ENCODE measurements at places on chromosomes 1 and 21. TPM values are rescaled to one million over a fixed set of nuclear protein-coding genes. Genes with fewer than 3 reads are reported as not detected.

- H3K4me1 ChIP-seq = peaks cover 32% of the 10 kb centered on the region
- H3K4me3 ChIP-seq = peak overlapping the region; percentile 94
- peaks cover 3% of the 10 kb centered on the region for H3K36me3 ChIP-seq
- peaks cover 3% of the 10 kb centered on the region for H3K27me3 ChIP-seq
- no peak for DNase-seq
- H3K27ac ChIP-seq = peak overlapping the region; percentile 50
Measured at GRCh38 chr1:244050014-244050834, 859 bp upstream of the ZBTB18 start.

GRCh38 chr1:48887796-48888195, 111.1 kb upstream of the BEND5 start:
- no peak overlapping the region for H3K27ac ChIP-seq
- H3K4me1 ChIP-seq = no peaks in the 10 kb centered on the region
- DNase-seq = no peak
- no peaks in the 10 kb centered on the region for H3K27me3 ChIP-seq
- H3K4me3 ChIP-seq = no peak overlapping the region

GRCh38 chr1:153460551-153460950, at the start of gene S100A7:
S100A7 (minus strand) TSS chr1:153460651; CDS start chr1:153459013, 1,638 bp downstream.
- H3K4me1 ChIP-seq = no peaks in the 10 kb centered on the region
- no peaks in the 10 kb centered on the region for H3K36me3 ChIP-seq
- no peak for DNase-seq
- no peak within 1 kb of the TSS for H3K4me3 ChIP-seq
- H3K27ac ChIP-seq = no peak within 1 kb of the TSS

DNA sequence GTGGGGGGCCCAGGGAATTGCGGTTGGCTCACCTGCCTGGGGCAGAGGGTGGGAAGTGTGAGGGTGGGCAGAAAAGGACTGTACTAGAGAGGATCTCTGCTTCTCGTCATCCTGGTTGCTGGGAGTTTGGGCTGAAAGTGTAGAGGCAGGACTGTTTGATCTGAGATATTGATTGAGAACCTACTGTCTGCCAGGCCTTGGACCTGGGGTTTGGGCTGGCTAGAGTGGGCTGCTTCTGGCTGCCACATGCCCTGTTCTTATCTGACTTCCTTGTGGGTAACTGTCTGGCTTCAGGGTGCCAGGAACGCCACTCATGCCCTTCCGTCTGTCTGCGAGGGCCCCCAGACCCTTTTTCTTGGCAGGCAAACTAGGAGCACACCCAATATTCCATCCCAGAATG, 200.9 kb downstream of the FOXD2 start:
- H3K36me3 ChIP-seq = no peaks in the 10 kb centered on the region
- H3K4me3 ChIP-seq = no peak overlapping the region
- no peak for DNase-seq
- peaks cover 6% of the 10 kb centered on the region for H3K27me3 ChIP-seq
- no peaks in the 10 kb centered on the region for H3K4me1 ChIP-seq

DNA sequence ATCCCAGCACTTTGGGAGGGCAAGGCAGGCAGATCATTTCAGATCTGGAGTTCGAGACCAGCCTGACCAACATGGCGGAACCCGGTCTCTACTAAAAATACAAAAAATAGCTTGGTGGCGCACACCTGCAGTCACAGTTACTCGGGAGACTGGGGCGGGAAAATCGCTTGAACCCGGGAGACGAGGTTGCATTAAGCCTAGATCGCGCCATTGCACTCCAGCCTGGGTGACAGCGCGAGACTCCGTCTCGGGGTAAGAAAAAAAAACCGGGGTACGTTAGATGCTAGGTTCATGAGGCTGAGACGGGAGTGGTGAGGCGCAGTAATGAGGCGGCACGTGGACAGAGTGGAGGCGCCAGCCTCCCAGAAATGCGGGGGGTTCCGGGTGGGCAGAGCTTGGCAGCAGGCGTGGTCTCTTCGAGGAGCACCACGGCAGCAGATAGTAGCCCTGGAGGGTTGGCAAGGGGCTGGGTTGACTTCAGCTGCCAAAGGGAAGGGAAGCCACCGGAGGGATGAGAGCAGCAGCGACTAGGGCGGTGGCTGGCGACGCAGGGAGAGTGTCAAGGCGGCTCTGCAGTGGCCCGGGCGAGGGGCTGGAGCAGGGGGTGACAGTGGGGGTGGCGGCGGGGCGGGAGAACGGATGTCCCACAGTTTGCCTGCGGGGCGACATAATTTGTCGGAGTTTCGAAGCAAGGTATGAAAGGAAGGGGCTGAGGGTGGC, 832 bp downstream of the MRPL20 start:
- H3K36me3 ChIP-seq = peaks cover 83% of the 10 kb centered on the region
- H3K27me3 ChIP-seq = no peaks in the 10 kb centered on the region
- DNase-seq = no peak
- peak overlapping the region; percentile 83 for H3K4me3 ChIP-seq

DNA sequence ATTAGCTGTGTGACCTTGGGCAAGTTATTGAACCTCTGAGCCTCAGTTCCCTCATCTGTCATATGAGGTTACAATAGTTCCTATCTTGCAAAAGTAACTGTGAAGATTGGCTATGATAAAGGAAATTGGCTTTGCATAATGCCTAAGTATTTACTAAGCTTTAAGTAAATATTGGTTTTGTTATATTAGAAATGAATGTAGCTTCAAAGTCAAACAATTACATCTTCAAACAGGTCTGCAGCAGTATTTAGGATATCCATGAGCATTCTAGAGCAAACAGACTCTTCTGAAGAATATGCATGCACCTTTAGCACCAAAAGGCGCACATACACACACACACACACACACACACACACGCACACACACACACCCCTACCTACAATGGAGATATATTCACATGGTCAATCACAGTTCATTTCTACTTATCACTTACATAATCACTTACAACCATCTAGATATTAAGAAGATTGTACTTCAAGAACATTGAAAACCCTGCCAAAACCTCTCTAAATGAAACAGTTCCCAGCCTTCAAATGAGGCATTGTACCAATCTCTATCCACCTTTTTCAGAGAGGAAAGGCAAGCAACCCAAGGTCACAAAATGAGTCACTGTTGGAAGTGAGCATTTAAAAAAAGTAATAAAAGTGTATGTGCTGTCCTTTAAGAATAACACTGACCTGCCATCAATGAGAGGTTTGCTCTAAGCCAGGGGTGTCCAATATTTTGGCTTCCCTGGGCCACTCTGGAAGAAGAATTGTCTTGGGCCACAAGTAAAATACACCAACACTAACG, 13.4 kb upstream of the FAM43B start:
- H3K27ac ChIP-seq = no peak overlapping the region
- H3K4me1 ChIP-seq = no peaks in the 10 kb centered on the region
- no peak overlapping the region for H3K4me3 ChIP-seq
- H3K27me3 ChIP-seq = peaks cover 57% of the 10 kb centered on the region
- H3K36me3 ChIP-seq = no peaks in the 10 kb centered on the region
- DNase-seq = no peak

DNA sequence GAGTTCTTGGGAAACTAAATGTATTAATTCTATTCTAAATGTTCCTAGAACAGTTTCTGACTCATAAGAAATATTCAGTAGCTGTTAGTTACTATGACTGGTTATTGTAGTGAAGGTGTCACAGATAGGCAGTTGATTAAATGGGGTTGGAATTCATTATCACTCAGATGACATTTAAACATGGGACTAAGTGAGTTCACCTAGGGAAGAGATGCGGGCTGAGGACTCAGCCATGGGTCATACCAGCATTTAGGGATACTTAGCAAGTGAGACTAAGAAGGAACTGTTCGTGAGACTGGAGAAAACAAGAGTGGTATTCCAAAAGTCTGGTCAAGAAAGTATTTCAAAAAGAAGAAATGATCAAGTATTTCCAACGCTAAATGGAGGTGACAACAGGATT, 125.1 kb upstream of the ADGRL4 start:
- H3K4me1 ChIP-seq = no peaks in the 10 kb centered on the region
- H3K36me3 ChIP-seq = no peaks in the 10 kb centered on the region
- H3K27ac ChIP-seq = no peak overlapping the region
- no peak overlapping the region for H3K4me3 ChIP-seq
- no peak for DNase-seq
- no peaks in the 10 kb centered on the region for H3K27me3 ChIP-seq

DNA sequence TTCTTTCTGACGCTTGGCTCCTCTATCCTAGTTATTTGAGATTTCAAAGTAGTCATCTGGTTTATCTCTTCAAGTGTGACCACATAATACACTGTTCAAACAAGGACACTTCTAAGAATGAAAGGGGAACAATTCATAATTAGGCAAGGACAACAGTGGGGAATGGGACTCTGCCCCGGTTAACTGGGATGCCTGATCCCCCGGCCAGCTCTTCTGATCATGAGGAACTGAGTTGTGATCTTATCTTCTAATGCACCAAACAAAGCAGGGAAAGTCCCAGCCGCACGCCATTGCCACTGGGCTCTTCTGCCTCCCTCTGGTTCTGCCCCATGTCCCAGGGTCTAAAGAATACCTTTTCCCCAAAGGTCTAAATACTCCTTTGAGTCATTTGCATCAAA, 158.2 kb upstream of the IRF2BP2 start:
- H3K4me3 ChIP-seq = no peak overlapping the region
- no peak overlapping the region for H3K27ac ChIP-seq
- peaks cover 25% of the 10 kb centered on the region for H3K4me1 ChIP-seq
- H3K27me3 ChIP-seq = no peaks in the 10 kb centered on the region

DNA sequence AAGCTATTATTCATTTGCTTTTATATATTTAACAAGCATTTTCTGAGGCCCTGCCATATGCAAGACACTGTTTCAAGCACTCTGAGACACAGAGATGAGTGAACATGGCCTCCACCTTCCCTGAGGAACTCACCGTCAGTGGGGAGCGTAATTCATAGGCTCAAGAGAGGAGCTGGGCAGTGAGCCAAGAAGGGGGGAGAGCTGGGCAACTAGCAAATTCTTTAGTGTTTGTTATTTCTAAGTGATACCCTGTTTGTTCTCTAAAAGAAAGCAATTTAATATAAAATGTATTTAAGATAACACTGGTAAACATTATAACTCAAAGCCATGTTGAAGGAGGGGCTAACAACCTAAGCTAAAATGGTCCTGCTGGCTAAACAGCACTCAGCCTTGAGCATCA, 119.2 kb upstream of the NGF start:
- no peak for DNase-seq
- H3K4me3 ChIP-seq = no peak overlapping the region
- no peak overlapping the region for H3K27ac ChIP-seq
- H3K4me1 ChIP-seq = peaks cover 11% of the 10 kb centered on the region
- no peaks in the 10 kb centered on the region for H3K36me3 ChIP-seq

DNA sequence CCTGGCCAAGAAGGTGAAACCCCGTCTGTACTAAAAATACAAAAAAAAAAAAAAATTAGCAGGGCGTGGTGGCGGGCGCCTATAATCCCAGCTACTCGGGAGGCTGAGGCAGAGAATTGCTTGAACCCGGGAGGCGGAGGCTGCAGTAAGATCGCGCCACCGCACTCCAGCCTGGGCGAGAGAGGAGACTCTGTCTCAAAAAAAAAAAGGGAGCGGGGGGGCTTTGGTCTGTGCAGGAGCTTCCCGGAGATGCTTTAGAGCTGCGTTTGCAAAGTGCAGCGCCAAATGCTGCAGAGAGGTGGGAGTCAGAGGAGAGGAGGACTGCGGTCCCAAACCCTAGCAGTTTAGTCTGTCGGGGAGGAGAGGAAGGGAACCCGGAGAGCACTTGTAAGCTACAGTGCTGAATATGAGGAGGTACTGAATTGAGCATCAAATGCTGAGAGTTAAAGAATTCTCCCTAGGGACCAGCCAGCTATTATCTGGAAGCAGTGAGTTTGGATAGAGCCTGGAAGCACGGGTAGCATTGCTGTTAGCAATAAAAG, 569 bp downstream of the FALEC start:
- peak overlapping the region; percentile 36 for H3K27ac ChIP-seq
- H3K4me3 ChIP-seq = peak overlapping the region; percentile 69
- peak; percentile 13 for DNase-seq
- no peaks in the 10 kb centered on the region for H3K36me3 ChIP-seq
- H3K4me1 ChIP-seq = peaks cover 10% of the 10 kb centered on the region

DNA sequence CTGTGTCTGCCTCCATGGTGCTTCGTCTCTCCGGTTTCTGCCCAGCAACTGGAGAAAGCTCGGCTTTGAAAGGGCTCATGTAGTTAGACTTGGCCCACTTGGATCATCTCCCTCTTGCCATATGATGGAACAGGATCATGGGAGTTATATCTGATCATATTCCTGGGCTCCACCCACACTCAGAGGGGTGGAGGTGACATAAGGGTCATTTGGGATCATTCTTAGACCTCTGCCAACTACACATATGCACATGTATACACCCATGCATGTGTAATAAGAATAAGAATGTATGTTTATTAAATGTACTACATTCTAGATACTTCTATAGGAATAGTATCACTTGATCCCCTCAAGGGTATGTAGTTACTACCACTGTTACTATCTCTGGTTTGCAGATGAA, 74.1 kb upstream of the WNT4 start:
- H3K4me1 ChIP-seq = peaks cover 6% of the 10 kb centered on the region
- H3K36me3 ChIP-seq = no peaks in the 10 kb centered on the region
- H3K27ac ChIP-seq = no peak overlapping the region
- peaks cover 86% of the 10 kb centered on the region for H3K27me3 ChIP-seq

GRCh38 chr1:152683846-152684245, 2.1 kb upstream of the LCE2B start:
- H3K27ac ChIP-seq = no peak overlapping the region
- no peak overlapping the region for H3K4me3 ChIP-seq
- H3K36me3 ChIP-seq = no peaks in the 10 kb centered on the region
- H3K4me1 ChIP-seq = no peaks in the 10 kb centered on the region
- no peak for DNase-seq

DNA sequence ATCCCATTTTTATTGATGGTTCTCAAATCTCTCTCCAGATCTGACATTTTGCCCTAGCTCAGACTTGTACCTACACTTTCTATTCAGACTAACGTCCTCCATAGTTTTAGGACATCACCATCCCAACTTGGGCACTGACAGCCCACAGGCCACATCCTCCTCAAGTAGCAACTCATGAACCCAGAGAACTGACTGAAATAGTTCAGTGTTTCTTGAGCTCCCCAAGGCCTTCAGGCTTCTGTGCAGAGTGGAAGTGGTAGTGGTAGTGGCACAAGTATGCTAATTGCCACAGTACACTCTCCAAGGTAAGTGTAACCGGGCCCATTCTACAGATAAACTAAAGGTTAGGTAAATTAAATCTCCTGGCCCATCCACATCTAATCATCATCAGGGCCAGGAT, 112.6 kb downstream of the SLC45A1 start:
- no peak overlapping the region for H3K4me3 ChIP-seq
- no peak overlapping the region for H3K27ac ChIP-seq
- peaks cover 12% of the 10 kb centered on the region for H3K36me3 ChIP-seq

GRCh38 chr1:20119347-20119746, at the start of gene PLA2G2D:
PLA2G2D (minus strand) TSS chr1:20119536; CDS start chr1:20119498, 38 bp downstream.
- H3K27me3 ChIP-seq = peaks cover 54% of the 10 kb centered on the region
- no peak within 1 kb of the TSS for H3K27ac ChIP-seq
- H3K4me1 ChIP-seq = peaks cover under 1% of the 10 kb centered on the region

PDIK1L gene
- 10.9 TPM for total RNA-seq

TMCC2 gene
- total RNA-seq = 0.54 TPM

S100A7 gene
- not detected for total RNA-seq

CFAP141 gene
- not detected for total RNA-seq

CHIA gene
- not detected for total RNA-seq

RPS8 gene
- total RNA-seq = 2,454 TPM

CATSPER4 gene
- total RNA-seq = not detected

LCE1D gene
- total RNA-seq = not detected
